ENCODE measurements at places on chromosomes 1 and 21.

- no peak for DNase-seq
These were observed 126.3 kb downstream of the HIVEP3 start for GRCh38 chr1:41792485-41792770.

- DNase-seq: no peak
These were observed 10.8 kb downstream of the GPR3 start for GRCh38 chr1:27403065-27403726.

- no peak for DNase-seq
These were observed 21.8 kb upstream of the ERRFI1 start for GRCh38 chr1:8047686-8048445.

DNA sequence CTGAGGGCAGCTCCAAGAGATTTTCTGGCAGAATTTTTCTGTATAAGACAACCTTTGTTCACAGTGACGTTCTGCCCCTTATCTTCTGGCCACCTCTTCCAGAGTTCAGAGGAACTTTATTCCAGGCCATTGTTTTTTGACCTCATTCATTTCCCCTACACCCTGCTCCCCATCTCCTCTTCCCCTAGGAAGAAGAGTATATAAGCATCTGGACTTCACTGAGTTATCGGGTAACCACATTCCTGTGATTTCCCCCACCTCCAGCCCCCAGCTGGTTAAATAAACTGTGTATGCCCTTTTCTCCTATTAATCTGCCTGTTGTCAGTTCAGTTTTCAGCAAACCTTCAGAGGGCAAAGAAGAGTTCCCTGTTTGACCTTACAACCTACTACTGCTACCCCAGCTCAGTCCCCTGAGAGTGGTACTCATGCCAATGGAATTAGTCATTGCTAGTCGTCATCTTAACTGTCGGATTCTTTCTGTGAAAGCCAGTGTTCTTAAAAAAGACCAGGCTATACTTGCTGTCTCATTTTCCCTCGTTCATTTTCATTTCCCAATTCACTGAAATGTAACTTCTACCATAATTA, 14.3 kb upstream of the ALG14 start:
- no peak for DNase-seq

- DNase-seq: no peak
These were observed 262.0 kb downstream of the HMCN1 start for GRCh38 chr1:185996211-185996610.

GRCh38 chr1:156816561-156817328, at the start of gene SH2D2A:
Gene SH2D2A, minus strand, starts transcription at chr1:156816848. Its CDS starts 140 bp downstream, at chr1:156816708.
- no peak for DNase-seq

DNA sequence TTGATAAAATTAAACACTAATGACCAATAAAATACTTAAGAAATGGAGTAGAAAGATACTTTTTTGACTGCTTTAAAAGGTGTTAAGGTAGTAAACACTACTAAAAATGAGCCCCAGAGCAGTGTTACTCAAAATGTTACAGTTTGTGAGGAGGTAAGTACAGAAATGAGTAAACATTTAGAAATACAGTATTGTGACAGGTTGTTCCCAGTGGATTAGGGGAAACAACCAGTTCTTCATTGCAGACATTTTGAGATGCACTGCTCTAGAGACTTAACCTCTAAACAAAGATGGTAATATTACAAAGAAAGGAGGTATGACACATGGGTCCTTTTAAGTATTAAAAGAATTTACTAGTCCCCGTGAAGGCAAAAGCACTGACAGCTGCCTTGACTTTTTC, 12.7 kb downstream of the DHX9 start:
- DNase-seq: no peak

GRCh38 chr1:154151311-154151710, 3.6 kb downstream of the NUP210L start:
- DNase-seq: no peak

- DNase-seq: no peak
These were observed 34.1 kb upstream of the BTG2 start for GRCh38 chr1:203271018-203271743.

DNA sequence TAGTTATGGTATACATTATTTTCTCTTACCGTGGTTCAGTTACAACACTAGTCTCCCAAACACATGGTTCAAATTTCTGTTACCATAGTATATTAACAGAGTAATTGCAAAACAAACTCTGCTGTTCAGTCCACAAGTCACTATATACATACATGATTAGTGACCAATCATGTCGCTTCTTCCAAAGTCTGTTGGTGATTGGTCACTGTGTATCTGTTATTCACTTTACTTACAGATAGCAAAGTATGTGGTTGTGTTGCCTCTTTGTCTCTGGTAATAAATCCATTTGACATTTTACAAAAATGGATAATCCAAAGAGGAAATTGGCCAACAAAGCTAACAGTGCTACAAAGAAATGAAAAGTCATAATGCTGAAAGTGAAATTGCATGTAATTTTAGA, 107.2 kb downstream of the RABGAP1L start:
- DNase-seq: no peak

DNA sequence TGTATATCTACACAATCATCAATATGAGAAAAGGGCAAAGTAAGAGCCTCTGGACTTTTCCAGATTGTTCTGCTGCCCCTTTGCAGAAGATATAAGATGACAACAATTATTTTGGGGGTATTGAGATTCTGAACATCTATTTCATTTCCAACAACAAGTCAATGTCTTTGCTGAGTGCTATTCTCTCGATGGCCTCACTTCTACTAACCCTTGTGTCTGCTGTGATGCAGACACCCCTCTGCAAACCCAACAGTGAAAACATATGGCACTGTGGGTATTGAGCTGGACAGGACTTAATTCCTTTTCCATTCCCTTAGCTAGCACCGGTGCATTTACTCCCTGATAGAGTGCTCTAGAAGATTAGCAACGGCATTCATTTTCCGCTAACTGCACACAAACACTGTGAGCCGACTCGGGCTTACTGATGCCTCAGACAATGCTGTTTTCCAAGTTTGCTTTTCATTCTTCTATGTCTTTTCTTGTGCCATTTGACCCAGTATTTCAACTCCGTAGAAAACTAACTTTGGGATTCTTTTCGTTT, 33.4 kb upstream of the SMYD2 start:
- no peak for DNase-seq

DNA sequence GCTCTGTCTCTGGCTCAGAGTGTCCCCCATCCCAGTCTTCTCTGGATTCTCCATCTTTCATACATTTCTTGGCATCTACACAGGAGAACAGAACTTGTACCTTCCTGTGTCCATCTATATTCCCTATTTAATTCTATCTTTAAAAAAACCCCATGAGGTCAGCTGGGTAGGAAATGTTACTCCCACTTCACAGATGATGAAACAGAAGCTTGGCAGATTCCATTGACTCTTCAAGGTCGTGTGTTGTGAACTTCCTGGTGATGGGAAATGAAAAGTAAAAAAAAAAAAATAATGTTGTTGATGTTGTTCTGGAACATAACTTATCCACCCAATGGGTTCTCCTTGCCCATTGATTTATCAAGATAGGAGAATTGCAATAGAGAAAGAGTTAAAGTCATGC, 8.9 kb downstream of the CHI3L2 start:
- no peak for DNase-seq

- DNase-seq: no peak
These were observed 125.0 kb downstream of the LYPLAL1 start for GRCh38 chr1:219298571-219299148.

- DNase-seq: peak; percentile 42
These were observed 9.8 kb upstream of the GJA8 start for GRCh38 chr1:147892731-147893214.

- no peak for DNase-seq
These were observed 38.5 kb upstream of the EGLN1 start for GRCh38 chr1:231460614-231461013.

- DNase-seq: no peak
These were observed 275.1 kb downstream of the PTPRU start for GRCh38 chr1:29511436-29511835.

- DNase-seq: no peak
These were observed 165.0 kb downstream of the PLXNA2 start for GRCh38 chr1:208079161-208079560.

GRCh38 chr1:169753549-169753948, 19.7 kb upstream of the SELE start:
- no peak for DNase-seq

- no peak for DNase-seq
These were observed 5.0 kb upstream of the MRPL24 start for GRCh38 chr1:156745881-156746280.

DNA sequence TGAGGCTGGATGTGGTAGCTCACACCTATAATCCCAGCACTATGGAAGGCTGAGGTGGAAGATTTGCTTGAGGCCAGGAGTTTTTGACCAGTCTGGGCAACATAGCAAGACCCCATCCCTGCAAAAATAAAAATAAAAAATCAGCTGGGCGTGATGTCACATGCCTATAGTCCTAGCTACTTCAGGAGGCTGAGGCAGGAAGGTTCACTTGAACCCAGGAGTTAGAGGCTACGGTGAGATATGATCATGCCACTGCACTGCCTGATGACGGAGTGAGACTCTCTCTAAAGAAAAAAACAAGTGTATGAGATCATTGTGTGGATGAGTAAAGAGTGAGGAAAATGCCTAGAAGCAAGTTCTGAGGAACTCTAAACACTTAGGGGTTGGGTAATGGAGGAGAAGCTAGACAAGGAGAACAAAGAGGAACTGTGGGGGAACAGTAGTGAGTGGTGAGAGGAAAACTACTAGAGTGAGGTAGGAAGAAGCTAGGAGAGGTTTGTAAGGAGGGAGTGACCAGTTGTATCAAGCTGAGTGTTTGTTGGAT, 17.0 kb downstream of the CLIC4 start:
- DNase-seq: no peak

- DNase-seq: no peak
These were observed 40.3 kb downstream of the KIF1B start for GRCh38 chr1:10250663-10251062.

DNA sequence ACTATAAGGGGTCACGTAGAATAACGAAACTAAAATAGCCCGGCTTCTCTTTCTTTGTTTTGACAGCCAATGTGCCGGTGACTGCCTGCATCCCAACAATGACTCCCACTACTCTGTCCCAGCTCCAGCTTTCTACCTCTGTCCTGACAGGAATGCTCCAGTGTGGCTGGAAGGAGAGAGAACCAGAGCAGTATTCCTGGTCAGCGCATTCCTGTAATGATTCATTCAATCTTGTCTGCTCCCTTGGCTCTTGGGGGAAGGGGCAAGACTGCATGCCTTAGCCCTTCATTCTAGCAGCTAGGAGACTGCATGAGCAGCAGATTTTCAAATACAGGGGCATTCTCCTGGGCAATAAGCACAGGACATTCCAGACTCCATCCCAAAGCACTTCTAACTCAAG, 132.1 kb upstream of the PRMT6 start:
- no peak for DNase-seq

GRCh38 chr1:233613252-233614172, at the start of gene KCNK1:
Gene KCNK1, plus strand, starts transcription at chr1:233614106. Its CDS starts 66 bp downstream, at chr1:233614172.
- DNase-seq: peak; percentile 72

GRCh38 chr1:78678324-78678723, 28.7 kb downstream of the IFI44 start:
- DNase-seq: no peak

DNA sequence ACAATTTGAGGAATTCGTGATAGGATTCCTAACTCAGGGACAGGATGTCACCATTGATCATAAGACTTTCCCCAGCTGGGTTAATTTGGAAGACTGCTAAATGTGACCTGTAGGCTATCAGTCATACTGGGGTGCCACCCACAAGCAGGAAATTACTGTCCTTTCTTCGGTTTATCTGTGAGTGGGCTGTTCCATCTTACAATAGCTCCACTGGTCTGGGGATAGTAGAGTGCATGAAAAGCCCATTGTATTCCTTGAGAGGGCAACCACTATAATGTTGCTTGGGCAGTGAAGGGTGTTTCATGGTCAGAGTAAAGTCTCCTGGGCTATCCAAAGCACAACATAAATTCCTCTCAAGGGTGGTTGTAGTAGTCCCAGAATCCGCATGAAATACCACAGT, 1523.0 kb upstream of the B3GALT2 start:
- DNase-seq: no peak

DNA sequence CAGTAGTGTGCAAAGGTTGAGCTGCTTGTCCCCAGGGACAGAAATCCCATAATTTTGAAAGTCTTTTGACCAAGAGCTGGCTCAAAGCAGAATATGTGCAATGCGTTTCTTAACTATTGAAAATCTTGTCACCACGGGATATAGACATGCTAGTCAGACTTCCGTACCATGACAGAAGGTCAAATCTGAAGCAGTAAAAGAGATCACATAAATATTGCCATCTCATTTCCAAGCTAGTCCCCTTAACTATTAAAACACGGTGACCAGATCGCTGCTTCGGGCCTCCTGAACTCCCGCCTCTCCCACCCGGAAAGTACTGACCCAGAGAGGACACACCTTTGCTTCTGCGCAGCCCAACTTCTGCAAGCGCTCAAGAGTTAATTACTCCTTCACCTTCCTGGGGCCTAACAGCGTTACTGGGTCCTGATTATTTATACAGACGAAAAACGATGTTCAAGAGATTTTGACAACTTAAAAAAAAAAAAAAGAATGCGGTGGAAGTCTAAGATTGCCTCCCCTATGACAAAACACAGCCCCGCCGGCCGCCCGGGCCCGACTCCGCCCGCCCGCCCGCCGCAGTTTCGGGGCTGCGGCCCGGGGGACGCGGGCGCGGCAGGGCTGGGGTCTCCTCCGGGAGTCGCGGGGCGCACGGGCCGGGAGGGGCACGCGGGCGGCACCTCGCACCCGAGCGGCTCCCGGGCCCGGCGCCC, 692 bp downstream of the SORT1 start:
- DNase-seq: no peak

DNA sequence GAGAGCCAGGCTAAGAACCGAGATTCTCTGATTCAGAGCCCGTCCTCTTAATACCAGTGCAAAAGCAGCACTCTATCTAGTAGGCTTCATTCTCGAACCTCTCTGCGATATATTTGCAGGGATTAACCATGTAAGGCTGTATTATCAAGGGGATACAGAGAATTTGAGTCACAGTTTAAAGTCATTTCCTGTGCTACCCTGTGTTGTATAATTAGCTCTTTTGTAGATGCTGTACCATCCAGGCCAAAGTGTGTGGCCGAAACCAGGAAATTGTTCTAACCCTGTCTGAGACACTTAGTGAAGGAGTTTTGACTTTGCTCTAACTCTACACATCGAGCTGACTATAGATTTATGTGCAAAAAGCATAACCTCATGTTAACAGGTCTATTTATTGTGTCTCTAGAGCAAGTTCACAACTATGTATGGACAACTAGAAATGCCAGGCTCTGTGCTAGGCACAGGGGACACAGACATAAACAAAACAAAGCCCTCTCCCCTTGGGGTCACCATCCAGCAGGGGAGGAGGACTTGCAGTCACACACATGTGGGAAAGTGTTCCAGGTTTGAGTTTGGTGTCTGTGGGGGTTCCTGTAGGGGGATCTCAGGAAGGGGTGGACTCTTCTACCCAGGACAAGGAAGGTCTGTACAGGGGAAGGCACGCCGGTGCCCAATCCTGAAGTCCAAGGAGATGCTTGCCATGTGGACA, 182.2 kb downstream of the DHRS3 start:
- no peak for DNase-seq

DNA sequence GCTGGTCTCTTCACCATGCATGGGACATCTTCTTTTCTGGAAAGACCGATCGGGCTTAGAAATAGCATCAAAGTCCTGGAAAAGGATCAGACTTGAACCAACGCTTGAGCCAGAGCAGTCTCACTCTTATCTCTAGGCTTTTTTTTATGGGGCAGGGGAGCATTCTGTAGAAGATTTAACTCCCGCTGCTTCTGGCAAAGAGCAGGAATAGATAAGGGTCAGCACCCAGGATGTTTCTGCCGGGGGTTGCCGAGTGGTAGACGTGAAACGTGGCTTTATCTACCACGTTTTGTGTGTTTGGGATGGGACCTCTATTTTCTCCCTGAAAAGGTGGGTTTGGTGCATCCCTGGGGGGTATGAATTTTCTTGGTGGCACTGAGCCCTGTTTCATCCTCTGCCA, 18.8 kb downstream of the SPSB1 start:
- DNase-seq: no peak
